Stimulated activated CD8-positive, alpha-beta memory T cell treated with anti-CD3 and anti-CD28 coated beads, Interleukin-15, amount 100 ng/mL, for 48 hours (primary cell): ENCODE measurements at places on chromosomes 7 and 10.

GRCh38 chr7:65840446-65840845 lies 32.4 kb upstream of the VKORC1L1 start:
- no peak for DNase-seq

DNA sequence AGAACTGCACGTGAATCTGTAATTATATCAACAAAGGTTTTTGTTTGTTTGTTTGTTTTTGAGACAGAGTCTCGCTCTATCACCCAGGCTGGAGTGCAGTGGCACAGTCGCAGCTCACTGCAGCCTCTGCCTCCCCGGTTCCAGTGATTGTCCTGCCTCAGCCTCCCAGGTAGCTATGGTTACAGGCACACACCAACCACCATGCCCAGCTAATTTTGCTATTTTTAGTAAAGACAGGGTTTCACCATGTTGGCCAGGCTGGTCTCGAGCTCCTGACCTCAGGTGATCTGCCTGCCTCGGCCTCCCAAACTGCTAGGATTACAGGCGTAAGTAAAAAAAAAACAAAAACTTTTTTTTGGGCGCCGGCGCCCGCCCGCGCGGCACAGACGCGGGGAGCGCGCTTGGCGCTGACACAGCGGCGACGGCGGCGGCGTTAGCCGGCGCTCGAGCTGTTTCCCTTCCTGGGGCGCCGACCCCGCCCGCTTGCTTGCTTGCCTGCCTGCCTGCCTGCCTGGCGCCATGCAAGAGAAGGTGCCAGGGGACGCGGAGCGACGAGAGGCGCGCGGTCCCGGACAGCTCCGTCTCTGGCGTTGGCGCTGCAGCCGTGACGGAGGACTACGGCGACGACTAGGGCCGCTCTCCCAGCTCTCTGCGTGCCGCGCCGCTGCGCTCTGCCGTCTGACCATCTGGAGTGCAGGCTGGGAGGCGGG lies 171.4 kb upstream of the NUPR2 start:
- DNase-seq: no peak

- DNase-seq: no peak
These were observed 95.2 kb downstream of the DNAJB6 start for GRCh38 chr7:157431951-157432540.

GRCh38 chr10:42553064-42553407 lies 85.3 kb downstream of the ZNF33B start:
- no peak for DNase-seq

GRCh38 chr7:148255333-148255732 lies 335.2 kb upstream of the C7orf33 start:
- no peak for DNase-seq

GRCh38 chr7:2014391-2015241 lies 218.1 kb downstream of the MAD1L1 start:
- DNase-seq: no peak

DNA sequence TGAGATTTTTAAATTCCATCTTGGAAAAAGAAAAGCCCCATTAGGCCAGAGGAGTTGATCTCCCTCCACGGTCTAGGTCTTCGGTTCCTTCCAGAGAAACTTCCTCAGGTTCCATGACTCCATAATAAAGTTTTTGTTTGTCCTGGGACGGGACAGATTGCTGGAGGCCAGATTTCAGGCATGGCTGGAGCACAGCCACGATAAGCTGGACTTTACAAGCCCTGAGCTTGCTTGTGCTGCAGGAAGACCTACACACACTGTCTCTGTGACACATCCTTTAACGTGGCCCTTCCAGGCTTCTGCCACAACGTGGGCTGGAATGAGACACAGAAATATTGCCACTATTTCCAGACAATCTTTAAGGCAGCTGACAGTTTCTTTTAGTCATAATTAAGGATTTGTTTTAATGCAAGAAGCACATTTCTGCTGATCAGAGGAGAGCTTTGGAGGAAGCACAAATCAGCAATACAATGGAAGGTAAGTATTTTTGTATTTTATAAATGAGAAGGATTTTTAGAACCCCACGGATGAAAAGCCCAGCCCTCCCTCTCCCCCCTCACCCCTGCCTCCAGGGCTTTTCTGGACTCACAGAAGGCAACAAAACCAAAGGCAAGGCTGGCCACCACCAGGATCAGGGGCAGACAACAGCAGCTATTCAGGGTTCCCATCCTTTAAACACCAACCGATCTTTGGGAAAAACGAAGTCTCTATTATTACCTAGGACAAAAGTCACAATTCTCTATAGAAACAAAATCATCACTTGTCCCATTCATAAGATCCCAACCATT lies 6.5 kb downstream of the CTBP2 start:
- DNase-seq: no peak

GRCh38 chr10:6065406-6065805 lies 3.2 kb upstream of the IL2RA start:
- no peak for DNase-seq

DNA sequence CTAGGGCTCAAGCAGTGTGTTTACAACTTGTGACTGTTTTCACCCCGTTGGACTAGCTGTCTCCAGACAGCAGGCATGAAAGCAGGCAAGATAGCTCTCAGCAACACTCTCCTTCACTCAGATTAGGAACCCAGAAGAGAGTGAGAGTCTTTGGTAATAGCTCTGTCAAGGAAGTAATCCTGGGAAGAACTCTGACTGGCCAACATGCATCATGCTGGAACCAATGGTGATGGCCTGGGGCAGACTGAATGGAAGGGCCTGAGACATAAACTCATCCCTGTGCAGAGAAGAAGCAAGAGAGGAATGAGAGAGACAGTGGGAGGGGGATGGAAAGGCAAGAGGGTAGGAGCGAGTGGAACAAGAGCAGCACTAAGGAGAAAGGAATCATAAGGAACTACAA lies 48.9 kb downstream of the AKR1D1 start:
- no peak for DNase-seq

- no peak for DNase-seq
These were observed 40.5 kb upstream of the DPYSL4 start for GRCh38 chr10:132146271-132146671.

DNA sequence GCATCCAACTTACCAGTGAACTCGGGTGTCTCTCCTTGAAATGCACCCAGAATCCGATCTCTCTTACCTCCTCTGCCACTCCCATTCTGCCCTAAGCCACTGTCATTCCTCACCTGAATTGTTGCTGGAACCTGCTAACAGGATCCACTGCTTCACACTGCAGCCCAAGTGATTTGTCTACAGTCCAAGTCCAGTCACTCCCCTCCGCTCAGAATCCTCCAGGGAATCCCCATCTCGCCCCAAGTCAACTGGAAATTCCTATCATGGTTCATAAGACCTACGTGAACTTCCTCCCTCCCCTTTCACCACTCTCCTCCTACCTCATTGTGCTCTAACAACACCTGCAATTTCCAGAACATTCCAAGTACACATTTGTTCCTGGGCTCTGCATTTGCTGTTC lies 91.3 kb downstream of the SCRN1 start:
- no peak for DNase-seq

- DNase-seq: no peak
These were observed 1.5 kb downstream of the CALHM1 start for GRCh38 chr10:103457176-103457712.

- DNase-seq: no peak
These were observed 712 bp upstream of the CPVL start for GRCh38 chr7:29146888-29147609.

DNA sequence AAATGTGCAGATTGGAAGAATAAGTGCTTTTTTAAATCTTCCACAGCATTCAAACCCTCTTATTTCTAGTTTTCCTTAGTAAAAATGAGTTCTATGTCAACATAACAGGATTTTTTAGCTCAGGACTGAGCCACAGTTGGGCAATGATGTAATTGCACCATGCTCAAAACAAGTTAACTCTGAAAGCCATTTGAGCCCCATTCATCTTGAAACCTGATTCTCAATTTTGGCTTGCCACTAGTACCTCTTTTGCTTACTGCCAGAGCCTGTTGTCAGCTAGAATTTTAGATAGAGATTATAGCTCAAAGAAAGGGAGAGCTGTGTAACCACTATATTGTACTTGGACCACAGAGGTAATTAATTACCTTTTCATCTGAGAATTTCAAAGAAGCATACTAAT lies 1028.5 kb upstream of the PHF14 start:
- no peak for DNase-seq

DNA sequence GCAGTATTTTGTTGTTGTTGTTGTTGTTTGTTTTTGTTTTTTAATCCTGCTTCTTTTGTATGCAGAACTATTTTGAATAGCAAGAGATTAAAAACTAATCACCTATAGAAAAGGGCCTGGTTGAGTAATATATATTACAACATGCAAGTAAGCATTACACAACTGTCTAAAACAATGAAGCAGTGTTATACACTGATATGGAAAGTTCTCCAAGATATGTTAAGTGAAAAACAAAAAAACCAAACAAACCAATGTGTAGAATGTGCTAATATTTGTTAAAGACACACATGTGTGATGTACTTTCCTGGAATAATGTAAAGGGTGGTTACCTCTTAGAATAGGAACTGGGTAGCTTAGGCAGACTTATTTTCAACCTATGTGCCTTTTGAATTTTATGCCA lies 117.4 kb downstream of the ZNF365 start:
- DNase-seq: no peak

DNA sequence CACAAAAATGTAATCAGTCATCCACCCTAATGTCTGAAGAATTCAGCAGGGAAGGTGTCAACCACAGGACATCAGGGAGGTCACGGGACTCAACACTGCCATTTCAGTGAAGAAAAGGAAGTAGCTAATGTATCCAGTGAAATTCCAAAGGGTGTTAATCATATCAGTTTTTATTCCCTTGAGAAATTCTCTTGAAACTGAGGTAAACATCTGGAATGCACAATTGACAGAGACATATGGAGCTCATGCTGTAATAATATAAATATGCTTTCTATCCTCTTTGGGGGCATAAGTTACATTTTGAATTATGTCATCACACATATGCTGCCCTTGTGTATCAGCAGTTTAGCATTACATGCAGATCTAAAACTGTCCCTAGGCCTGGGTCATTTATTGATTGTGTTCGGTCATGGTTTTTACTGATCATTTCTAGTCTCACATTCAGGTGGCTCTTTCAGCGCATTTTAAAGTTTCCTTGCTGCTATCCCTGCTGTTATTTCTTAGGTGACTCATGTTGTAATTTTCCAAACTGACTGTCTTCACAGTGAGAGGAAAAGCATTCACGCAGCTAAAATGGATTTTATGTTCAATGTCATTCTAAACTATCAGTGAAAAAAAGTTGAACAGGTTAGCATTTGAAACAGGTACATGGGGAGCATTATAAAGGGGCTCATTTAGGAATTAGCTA lies 273.9 kb downstream of the TSPAN12 start:
- no peak for DNase-seq

GRCh38 chr10:113517165-113517900 lies 35.5 kb upstream of the HABP2 start:
- DNase-seq: no peak

GRCh38 chr7:113142385-113143119 lies 24.2 kb upstream of the SMIM30 start:
- DNase-seq: no peak

GRCh38 chr10:70537398-70538194 lies 59.0 kb downstream of the PALD1 start:
- DNase-seq: no peak

DNA sequence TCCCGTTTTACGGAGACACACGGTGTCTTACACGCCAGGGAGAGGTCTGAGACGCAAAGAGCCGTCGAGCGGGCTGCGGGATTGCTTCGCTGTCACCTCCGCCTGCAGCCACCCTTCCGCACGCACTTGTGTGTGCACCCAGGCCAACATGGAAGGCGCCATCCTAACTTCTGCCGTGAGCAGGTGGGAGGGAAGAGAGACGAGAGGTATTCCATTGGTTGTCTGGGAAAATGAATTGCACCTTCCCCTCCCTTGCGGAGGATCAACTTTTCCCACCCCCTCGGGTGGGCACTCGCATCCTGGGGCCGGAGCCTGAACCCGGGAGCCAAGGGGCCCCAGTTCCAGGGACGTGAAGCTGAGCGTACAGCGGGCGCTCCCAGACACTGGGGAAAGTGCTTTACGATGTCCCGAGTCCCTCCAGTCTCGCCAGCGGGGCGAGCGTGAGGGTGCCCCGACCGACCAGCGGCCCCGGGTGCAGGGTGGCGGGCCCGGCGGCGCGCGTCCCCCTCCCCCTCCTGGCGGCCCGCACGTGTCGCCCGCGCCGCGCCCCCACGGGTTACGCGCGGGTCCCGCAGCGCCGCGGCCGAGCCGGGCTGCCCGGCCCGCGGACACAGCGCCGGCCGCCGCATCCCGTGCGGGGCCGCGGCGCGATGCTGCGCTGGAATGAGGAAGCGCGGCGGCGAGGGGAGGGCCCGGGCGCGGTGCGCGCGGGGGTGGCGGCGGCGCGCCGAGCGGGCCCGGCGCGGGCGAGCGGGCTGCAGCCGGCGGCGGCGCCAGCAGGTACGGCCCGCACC lies 984 bp upstream of the IKZF1 start:
- DNase-seq: no peak

DNA sequence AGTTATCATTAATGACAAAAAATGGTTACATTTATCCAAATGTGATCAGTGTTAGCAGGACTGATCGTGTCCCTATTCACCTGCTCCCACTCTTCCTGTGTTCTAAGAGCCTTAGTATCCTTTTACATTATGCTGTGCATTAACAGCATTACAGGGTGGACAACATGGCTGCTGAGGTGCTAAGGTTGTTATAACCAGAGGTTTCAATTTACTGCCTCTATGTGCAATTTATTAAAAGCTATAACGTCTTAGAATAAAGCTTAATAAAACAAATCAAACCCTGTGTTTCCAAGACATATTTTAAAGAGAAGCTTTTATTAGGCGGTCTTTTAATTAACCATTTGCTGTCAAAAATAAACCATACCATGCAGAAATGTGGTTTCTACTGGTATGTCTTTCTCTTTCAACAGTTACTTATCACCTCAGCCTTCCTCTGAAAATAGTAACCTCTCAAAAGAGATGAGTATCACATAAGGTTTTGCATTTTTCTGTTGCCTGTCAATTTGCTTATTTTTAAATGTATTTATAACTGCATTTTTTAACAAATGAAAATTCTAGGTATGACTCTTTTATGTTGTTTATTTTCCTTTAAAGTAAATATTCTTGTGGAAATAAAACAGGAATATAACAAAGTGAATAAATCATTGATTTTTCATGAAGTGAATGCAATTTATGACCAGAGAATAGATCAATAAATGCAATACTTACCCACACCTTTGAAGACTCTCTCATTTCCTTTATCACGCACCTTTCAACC lies 849.8 kb upstream of the SORCS1 start:
- no peak for DNase-seq
